ENCODE measurements at places on chromosomes 1 and 21. TPM values are rescaled to one million over a fixed set of nuclear protein-coding genes. Genes with fewer than 3 reads are reported as not detected.

- H3K4me1 ChIP-seq: peaks cover 2% of the 10 kb centered on the region
- H3K27me3 ChIP-seq: no peaks in the 10 kb centered on the region
- H3K27ac ChIP-seq: no peak overlapping the region
- DNase-seq: no peak
- H3K4me3 ChIP-seq: no peak overlapping the region
- H3K36me3 ChIP-seq: peaks cover 2% of the 10 kb centered on the region
Measured at GRCh38 chr1:80624682-80625081, 1176.1 kb upstream of the ADGRL2 start.

GRCh38 chr21:46304955-46305354, 18.7 kb downstream of the C21orf58 start:
- no peaks in the 10 kb centered on the region for H3K27me3 ChIP-seq
- no peak for DNase-seq
- no peak overlapping the region for H3K27ac ChIP-seq
- H3K4me1 ChIP-seq: no peaks in the 10 kb centered on the region
- peaks cover 26% of the 10 kb centered on the region for H3K36me3 ChIP-seq

DNA sequence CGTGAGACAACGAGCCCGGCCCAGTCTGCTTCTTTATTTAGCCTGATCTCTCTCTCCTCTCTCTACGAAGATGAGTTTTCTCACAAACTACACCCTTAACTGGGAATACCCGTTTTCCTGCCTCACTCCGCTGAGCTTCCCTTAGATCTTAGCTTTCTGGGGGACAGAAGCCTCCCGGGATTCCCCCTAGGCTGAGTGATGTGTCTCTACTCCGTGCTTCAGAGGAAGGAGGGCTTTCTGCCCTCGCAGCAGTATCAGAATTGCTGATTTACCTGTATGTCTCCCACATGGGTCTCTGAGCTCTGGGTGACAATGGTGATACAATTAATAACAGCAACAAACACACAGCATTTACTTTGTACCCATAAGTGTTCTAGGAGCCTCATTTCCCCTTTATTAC, 1.0 kb downstream of the ZBTB17 start:
- peak overlapping the region; percentile 89 for H3K27ac ChIP-seq
- no peaks in the 10 kb centered on the region for H3K27me3 ChIP-seq
- H3K4me1 ChIP-seq: peaks cover 6% of the 10 kb centered on the region
- H3K4me3 ChIP-seq: peak overlapping the region; percentile 85
- no peak for DNase-seq
- peaks cover 21% of the 10 kb centered on the region for H3K36me3 ChIP-seq

GRCh38 chr1:94142022-94142421, 21.1 kb upstream of the ABCA4 start:
- no peak overlapping the region for H3K27ac ChIP-seq
- H3K4me1 ChIP-seq: no peaks in the 10 kb centered on the region
- no peak for DNase-seq
- no peak overlapping the region for H3K4me3 ChIP-seq
- peaks cover 1% of the 10 kb centered on the region for H3K36me3 ChIP-seq

- no peak overlapping the region for H3K27ac ChIP-seq
- H3K4me1 ChIP-seq: peaks cover 17% of the 10 kb centered on the region
- no peak for DNase-seq
- no peak overlapping the region for H3K4me3 ChIP-seq
Measured at GRCh38 chr1:55480029-55480795, 265.0 kb upstream of the USP24 start.

DNA sequence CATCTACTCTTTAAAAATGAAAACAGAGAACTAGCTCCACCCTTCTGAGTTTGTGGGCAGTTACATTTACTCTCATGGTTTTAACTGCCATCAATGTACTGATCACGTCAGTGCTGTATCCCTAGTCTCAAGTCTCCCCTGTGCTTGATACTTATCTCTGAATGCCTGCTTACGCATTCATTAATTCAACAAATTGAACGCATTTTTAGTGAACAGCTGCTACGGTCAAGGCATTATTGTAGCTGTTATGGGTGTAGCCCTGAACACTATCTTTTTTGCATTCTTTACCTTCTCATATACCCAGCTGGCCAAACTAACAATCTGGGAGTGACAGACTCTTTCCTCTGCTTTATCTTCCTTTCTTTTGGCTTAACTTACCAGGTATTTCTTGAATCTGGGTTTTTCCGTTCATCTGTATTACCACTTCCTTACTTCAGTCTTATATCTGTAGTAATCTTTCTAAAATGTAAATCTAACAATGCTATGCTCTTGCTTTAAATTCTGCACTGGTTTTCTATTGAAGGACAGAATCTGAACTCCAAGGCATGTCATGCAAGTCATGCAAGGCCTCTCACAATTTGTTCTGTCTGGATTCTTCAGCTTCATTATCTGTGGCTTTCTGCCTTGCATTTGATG, 33.3 kb downstream of the SMG7 start:
- H3K27ac ChIP-seq: no peak overlapping the region
- no peak for DNase-seq
- H3K4me1 ChIP-seq: peaks cover 3% of the 10 kb centered on the region
- no peaks in the 10 kb centered on the region for H3K36me3 ChIP-seq

DNA sequence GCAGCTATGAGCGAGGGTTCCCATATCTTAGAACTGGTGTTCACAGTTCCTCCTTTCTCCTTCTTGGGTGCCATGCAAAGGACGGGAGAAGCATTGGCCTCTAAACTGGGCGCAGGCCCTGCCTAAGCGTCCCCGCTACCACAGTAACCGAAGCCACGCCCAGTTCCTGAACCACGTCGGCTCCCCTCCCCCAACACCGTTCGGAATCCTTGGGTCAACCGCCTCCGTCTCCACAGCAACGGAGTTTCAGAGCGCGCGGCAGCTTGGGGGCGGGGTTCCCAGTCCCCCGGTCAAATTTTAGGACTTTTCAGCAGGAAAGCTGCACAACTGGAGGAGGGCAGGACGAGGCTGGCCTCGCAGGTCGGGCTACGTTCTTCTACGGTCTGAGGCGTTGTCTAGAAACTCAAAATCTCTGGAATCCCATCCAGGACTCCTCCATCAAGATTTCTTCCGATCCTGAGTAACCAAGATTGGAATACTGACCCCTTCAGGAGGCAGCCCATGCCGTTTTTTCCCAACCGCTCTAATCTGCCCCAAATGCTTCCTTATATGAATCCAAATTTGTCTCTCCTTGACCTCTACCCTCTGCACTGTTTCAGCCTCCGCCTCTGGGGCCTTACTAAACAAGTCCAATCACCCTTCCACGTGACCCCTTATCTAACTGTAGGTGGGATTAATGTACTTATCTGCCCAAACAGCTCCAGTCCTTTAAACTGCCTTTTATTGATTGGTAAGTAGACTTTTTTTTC, at the start of gene SPAG17:
TSS of gene SPAG17 (minus strand) at position 145 of the 749 bp plus-strand sequence. CDS start at position 74, 71 bp downstream.
- no peaks in the 10 kb centered on the region for H3K36me3 ChIP-seq
- peaks cover 15% of the 10 kb centered on the region for H3K4me1 ChIP-seq
- no peaks in the 10 kb centered on the region for H3K27me3 ChIP-seq
- DNase-seq: peak; percentile 75
- H3K27ac ChIP-seq: peak within 1 kb of the TSS; percentile 67

- no peak overlapping the region for H3K27ac ChIP-seq
- H3K27me3 ChIP-seq: no peaks in the 10 kb centered on the region
- no peak overlapping the region for H3K4me3 ChIP-seq
Measured at GRCh38 chr1:1083416-1084371, 9.6 kb upstream of the RNF223 start.

GRCh38 chr1:172470149-172470548, 26.3 kb upstream of the PIGC start:
- no peak for DNase-seq
- no peaks in the 10 kb centered on the region for H3K27me3 ChIP-seq
- H3K4me1 ChIP-seq: peaks cover 15% of the 10 kb centered on the region

DNA sequence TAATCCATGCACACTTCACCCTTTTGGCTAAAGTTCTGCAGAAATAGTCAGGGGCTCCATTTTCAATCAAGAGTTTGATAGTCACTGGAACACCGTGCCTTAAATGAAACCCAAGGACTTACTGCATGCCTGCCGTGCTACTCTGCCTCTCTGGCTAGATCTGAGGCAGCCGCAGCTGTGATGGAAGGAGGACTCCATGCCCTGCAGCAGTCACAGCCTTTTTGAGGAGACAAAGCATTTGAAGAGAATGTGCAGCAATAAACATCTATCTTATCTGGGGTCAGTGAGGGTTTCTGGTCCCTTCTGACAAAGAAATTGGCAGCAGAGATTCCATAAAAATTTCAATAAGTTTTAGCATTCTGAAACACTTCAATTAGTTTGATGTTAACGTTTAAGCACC, 78.0 kb downstream of the BCAR3 start:
- H3K4me1 ChIP-seq: peaks cover 21% of the 10 kb centered on the region
- H3K36me3 ChIP-seq: peaks cover 2% of the 10 kb centered on the region
- H3K27me3 ChIP-seq: no peaks in the 10 kb centered on the region
- DNase-seq: no peak

DNA sequence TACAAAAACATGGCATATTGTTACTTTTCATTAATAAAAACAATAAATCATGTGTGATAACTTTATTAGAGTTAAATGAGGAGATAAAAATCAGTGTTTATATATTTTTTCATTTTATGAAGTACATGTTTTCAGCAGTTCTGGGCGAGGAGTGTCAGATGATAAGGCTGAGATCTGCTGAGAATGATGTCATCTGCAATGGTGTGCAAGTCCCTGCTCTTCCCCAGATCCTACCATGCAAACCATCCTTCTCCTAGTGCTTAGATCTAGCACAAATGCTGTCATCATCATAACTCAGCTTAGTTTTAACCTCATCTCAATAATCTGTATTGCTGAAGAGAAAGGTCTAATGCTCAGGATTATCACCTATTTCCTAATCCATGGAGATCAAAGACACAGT, 214.4 kb upstream of the DAB1 start:
- no peak overlapping the region for H3K27ac ChIP-seq
- no peaks in the 10 kb centered on the region for H3K4me1 ChIP-seq
- no peaks in the 10 kb centered on the region for H3K36me3 ChIP-seq
- H3K27me3 ChIP-seq: peaks cover 8% of the 10 kb centered on the region

GRCh38 chr21:39908265-39908923, 41.2 kb downstream of the PCP4 start:
- no peak overlapping the region for H3K4me3 ChIP-seq
- H3K36me3 ChIP-seq: no peaks in the 10 kb centered on the region
- no peak for DNase-seq
- peaks cover 3% of the 10 kb centered on the region for H3K4me1 ChIP-seq
- no peak overlapping the region for H3K27ac ChIP-seq
- no peaks in the 10 kb centered on the region for H3K27me3 ChIP-seq

GRCh38 chr1:55724551-55725325, 509.6 kb upstream of the USP24 start:
- H3K27me3 ChIP-seq: peaks cover 9% of the 10 kb centered on the region
- H3K4me3 ChIP-seq: no peak overlapping the region
- no peak overlapping the region for H3K27ac ChIP-seq

DNA sequence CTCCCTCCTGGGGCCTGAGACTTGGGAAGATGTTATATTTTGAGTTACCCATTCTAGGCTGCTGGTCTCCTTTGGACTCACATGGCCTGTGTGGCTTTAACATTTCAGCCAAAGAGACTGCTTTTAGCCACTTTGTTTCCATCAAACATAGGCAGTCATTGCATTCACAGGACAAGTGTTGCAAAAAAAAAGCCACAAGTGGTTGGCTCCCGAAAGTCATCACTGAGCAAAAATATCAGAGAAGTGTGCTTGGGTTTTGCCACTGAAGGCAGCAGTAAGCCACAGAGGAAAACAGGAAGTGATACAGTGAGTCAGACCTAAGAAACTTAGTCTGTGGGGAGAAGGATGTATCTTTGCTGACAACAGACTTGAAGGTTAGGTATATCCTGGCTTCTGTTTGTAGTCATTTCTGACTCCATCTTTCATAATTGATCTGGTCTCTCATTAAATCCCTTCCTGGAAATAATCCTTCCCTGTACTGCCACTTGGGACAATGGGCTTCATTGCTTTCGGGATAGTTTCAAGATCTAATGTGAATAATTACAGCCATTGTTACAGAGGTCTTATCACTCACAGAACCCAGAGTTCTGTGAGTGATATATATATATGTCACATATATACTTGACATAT, 80.9 kb downstream of the COLGALT2 start:
- no peak for DNase-seq
- H3K4me3 ChIP-seq: no peak overlapping the region
- no peaks in the 10 kb centered on the region for H3K27me3 ChIP-seq
- peaks cover 9% of the 10 kb centered on the region for H3K4me1 ChIP-seq
- no peak overlapping the region for H3K27ac ChIP-seq

DNA sequence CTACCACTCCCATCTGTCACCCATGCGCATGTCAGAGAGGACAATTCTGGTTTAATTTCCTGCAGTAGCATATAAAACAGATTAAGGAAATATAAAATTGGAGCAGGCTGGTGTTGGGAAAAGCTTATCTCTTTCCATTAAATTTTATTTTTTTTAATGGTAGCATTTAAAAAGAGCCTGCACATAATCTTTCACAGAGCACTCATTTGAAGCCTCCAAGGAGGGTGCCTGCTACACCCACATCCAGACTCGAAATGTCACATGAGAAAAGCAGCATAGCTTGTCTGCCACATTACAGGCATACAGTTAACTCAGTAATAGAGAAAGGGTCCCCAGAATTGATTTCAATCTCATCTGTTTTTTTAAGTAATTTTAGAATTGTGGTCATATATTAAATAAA, 599.0 kb downstream of the KIF26B start:
- no peak for DNase-seq
- no peaks in the 10 kb centered on the region for H3K4me1 ChIP-seq
- no peak overlapping the region for H3K27ac ChIP-seq

The TRIM17 gene
- total RNA-seq: 20.5 TPM

The GSTM4 gene
- total RNA-seq: 21.2 TPM

The ITLN2 gene
- 1.8 TPM for total RNA-seq

The RPE65 gene
- not detected for total RNA-seq

The ADGRL4 gene
- not detected for total RNA-seq

The DPH2 gene
- 24.9 TPM for total RNA-seq

The LEPR gene
- total RNA-seq: 3.0 TPM
